Ammon's horn (tissue), 1 donor: ENCODE measurements at places on chromosomes 7 and 10.

- peak; percentile 12 for DNase-seq
These were observed 444.1 kb downstream of the NRG3 start for GRCh38 chr10:82319074-82319473.

DNA sequence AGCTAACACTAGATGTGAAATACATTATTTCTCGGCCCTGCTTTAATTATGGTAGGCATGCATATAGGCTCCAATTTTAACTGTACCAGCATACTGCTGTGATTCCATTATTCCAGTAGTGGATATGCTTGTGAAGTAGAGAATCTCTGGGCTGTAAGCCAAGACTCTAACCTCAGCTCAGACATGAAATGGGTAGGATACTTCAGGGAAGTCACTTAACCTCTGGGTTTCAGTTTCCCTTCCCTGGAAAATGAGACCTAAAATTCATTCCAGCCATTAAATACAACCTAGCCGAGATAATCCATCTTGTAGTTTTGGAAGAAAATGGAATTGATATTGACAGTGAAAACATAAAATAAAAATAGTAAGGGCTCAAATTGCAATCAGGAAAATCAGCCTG is 59.6 kb upstream of the TRIL start:
- DNase-seq, result no peak

DNA sequence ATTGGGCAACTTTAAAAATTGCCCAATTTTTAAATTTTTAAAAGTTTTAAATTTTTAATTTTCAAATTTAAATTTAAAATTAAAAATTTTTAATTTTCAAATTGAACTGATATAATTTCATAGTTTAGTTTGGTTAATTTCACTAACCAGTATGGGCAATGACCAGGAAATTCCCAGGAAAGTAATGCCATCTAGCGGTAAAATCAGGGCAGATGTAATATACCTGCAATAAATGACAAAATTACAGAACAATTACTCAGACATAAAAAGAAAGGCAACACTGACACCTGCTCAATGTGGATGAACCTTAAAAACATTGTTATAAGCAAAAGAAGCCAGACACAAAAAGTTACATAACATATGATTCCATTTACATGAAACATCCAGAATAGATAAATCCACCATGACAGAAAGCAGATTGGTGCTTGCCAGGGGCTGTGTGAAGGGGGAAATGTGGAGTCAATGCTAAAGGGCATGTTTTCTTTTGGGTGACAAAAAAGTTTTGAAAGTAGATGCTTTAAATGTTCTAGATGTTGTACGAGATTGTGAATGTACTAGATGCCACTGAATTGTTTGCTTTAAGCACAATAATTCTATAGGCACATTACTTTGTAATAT is 28.6 kb upstream of the SLC16A12 start:
- peak; percentile 58 for DNase-seq

- no peak for DNase-seq
These were observed 582.4 kb downstream of the SUGCT start for GRCh38 chr7:40717242-40717641.

- DNase-seq, result no peak
These were observed 5.2 kb downstream of the ANKRD1 start for GRCh38 chr10:90915766-90916075.

GRCh38 chr7:108634535-108634934 is 64.9 kb downstream of the DNAJB9 start:
- no peak for DNase-seq

DNA sequence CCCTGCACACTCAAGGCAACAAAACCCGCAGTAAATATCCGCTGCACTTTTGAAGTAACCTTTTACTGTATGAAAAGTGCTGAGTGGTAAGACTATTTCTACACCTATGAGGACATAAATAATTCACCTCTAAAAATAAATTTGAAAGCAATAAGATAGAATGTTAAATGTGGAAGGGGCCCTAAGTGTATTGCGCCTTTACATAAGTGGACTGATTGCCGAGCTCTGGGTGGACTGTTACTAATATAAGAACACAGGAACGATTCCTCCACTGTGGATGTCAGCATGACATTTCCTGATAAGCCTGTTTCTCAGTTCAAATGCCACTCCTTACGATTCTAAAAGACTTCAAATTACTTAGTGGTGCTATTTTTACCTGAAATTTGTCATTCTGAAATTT is 192.0 kb upstream of the PTN start:
- DNase-seq, result no peak

DNA sequence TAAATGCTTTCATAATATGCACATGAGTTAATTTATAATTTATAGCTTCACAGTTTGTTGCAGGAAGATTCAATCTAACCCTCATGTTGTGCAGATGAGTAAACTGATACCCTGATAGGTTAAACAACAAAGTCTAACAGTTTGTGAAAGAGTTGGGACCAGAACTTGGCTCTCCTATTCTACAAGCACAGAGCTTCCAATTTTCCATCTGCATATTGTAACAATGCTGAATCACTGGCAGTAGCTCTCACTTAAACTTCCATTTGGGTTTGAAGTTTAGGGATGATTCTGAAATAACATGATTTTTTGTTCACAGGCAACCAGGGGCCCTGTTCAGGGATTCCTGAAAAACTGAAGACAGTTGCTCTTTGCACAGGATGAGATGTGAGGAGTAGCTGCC is 179.3 kb downstream of the XPNPEP1 start:
- DNase-seq, result peak; percentile 7

DNA sequence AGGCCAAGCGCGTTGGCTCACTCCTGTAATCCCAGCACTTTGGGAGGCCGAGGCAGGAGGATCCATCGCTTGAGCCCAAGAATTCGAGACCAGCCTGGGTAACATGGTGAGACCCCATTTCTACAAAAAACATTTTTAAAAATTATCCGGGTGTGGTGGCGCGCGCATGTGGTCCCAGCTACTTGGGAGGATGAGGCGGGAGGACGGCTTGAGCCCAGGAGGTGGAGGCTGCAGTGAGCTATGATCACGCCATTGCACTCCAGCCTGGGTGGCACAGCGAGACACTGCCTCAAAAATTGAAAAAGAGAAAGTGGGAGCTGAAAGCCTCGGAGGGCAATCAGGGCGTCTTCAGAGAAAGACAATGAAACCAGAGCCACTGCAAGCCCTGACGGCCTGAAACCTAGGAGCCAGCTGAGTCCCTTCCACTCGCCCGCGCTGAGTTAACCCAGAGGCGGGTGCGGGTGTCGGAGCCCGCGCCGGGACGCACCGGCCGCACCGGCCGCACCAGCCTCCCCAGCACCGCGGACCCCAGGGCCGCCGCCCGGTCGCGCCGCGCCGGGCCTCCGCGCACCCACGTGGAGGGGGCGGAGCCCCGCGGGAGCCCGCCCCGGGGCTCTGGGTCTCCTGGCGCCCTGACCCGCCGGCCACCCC is 22.4 kb downstream of the ZFAND2A start:
- DNase-seq, result no peak

DNA sequence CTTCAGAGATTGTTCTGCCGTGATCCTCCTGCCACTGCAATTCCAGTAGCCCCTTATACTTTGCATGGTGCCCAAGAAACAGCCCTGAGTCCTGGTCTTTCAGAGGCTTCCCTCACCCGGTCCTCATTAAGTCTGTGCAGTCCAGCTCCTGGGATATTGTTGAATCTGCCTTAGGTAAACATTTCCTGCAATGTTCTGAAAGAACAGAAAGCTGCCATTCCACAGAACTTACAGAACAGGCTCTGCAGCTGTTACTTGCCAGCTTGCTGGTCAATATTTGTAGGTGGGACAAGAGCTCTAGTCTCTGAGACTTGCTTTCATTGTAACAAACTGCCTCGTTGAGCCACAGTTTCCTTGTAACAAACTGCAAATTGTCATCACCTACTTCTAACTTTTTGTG is 115.0 kb upstream of the KIF5B start:
- DNase-seq, result no peak

GRCh38 chr10:60849217-60849616 is 70.9 kb downstream of the CDK1 start:
- DNase-seq, result no peak

- DNase-seq, result peak; percentile 41
These were observed 62.2 kb downstream of the SAMD9 start for GRCh38 chr7:93055543-93056107.

DNA sequence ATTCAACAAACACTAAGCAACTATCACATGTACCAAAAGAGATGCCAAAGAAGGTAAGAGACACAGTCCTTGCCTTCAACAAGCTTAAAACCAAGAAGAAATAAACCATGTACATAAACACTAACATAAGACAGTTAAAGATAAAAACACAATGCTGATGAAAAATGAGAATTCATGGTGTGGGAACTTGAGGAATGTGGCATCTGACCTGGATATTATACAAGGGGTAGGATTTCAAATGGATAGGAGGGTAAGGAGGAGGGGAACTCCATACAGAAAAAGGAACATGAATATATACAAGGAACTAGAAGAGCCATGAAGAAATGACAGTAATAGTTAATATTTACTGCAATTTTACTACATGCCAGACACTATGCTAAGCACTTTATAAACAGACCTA is 11.0 kb downstream of the HIBADH start:
- no peak for DNase-seq

GRCh38 chr7:16985621-16986020 is 103.8 kb upstream of the AGR3 start:
- DNase-seq, result no peak

DNA sequence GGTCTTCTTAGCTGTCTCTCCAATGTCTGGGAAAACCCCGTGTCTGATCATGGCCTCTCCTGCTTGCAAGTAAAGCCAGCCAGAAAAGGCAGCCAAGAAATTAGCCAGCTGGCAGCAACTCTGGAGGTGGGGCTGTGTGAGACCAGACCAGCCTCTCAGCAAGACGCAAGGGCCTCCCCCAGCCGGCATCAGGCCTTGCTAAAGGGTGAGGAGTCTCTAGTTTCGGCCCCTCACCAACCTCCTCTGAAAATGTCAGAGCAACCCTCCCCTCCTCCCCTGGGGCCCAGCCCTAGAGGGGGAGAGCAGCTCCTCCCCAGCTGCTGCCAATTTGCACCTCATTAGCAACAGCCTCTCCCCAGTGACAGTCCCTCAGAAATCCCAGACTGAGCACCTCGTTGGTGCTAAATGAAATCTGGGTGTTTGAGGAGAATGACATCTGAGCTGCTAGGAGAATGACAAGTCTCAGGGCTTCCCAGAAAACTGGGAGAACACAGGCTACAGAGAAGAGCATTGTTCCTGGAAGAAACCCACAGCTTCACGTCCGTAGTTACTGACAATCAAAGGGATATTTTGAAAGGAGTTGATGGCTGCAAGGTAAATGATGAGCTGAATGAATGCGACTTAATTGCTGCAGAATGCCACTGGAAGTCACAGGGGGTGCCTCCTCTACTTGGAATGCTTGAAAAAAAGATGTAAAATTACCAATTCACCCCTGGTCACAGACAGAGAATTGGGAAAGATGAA is 25.9 kb downstream of the DGKI start:
- DNase-seq, result peak; percentile 45

DNA sequence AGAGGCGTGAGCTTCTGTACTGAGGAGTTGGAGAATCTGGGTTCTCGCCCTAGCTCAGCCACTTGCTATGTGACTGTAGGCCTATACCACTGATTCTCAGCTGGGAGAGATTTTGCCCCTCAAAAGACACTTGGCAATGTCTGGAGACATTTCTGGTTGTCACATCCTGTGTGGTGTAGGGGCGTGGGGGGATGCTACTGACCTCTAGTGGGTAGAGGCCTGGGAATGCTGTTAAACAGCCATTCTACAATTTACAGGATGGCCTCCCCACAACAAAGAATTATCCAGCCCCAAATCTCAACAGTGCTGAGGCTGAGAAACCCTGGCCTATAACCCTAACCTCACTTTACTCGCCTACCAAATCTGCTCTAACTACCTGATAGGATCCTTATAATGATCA is 58.8 kb upstream of the GAD2 start:
- DNase-seq, result no peak

- DNase-seq, result peak; percentile 61
These were observed 11.0 kb downstream of the TBC1D12 start for GRCh38 chr10:94413361-94413760.

DNA sequence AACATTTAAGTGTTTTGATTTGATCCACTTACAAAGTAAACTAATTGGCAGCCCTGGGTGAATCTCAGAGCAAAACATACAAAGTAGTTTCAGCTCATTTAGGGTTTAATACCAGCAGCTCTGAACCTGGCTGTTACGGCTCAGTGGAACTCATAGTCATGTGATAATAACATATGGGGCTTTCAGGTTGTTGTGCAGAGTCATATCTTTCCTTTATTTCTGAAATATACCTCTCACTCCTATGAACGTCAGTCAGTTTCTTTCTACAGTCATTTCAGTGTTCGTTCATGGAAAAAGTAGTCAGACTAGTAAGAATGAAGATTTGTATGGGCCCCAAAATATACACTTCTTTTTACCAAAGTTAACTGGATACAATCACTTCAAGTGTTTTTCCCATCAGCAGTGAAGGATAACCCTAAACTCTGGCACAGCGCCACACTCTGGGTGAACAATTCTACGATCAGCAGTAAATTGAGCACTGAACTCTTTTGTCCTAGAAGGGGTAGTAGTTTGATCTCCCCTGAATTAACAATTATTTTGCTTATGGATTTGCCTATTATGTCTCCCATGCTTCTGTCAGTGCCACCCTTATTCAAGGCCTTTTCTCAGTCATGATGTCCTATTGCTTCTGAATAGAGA is 218.6 kb downstream of the THSD7A start:
- DNase-seq, result no peak

DNA sequence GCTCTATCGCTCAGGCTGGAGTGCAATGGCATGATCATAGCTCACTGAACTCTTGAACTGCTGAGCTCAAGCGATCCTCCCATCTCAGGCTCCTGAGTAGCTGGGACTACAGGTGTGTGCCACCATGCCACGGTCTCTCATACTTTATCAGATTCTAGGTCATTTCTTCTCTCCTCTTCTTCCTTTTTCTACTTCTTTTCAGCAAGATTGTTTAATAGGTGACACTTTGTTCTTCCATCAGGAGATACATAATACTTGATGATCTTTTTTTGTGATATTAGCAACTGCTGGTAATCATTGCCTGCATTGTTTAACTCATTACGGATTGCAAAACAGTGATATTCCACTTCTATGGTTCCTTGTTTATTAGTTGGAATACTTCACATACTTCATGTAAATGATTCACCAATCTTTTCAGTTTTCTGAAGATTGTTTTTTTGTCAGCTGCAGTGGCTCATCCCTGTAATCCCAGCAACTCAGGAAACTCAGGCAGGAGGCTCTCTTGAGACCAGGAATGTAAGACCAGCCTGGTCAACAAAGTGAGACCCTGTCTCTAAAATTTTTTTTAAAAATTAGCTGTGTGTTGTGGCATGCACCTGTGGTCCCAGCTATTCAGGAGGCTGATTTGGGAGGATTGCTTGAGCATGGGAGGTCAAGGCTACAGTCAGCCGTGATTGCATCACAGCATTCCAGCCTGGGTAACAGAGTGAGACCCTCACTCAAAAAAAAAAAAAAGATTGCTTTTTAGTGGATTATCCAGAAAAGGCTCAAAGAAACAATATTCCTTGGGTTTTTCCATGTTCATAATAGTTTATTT is 36.2 kb upstream of the CHST3 start:
- no peak for DNase-seq
